ENCODE measurements at places on chromosomes 16 and 17. TPM values are rescaled to one million over a fixed set of nuclear protein-coding genes. Genes with fewer than 3 reads are reported as not detected.

ZNF319 gene
- 7.6 TPM for polyA plus RNA-seq

SEPTIN1 gene
- 9.0 TPM for polyA plus RNA-seq

ERN1 gene
- 3.6 TPM for polyA plus RNA-seq

SEPTIN12 gene
- polyA plus RNA-seq = not detected

TBC1D3C gene
- polyA plus RNA-seq = not detected

CCL7 gene
- not detected for polyA plus RNA-seq

P2RX1 gene
- 1.9 TPM for polyA plus RNA-seq

RNF112 gene
- 3.4 TPM for polyA plus RNA-seq

Measured in muscle of back (tissue), 13 donors.